ENCODE measurements at places on chromosomes 5 and 9. TPM values are rescaled to one million over a fixed set of nuclear protein-coding genes. Genes with fewer than 3 reads are reported as not detected.

DNA sequence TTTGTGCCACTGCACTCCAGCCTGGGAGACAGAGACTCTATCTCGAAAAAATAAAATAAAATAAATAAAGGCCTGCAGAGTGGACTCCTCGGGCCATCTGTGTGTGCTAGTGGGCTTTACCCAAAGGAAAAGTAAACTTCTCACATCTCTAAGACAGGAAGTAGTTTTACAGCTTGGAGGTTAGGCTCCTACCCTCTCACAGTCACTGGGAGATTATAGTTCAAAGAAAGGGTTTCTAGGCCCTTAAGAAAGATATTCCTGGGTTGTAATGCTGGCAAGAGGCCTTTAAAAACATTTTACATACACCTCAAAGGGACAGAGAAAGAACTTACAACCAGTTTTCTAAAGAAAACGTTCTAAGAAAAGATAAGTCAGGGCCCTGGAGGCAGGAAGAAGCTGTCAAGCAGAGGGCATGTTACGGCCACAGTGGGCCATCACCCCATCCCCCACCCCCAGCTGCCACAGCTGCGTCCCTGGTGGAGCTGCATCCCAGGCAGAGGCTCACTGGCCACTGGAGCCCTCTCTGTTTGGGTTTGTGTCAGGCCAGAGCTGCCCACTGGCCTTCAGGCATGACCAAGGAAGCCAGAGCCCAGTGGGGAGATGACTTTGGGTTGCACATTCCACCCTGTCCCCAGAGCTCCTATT is 78.1 kb upstream of the CDK20 start:
- no peak for DNase-seq
- no peaks in the 10 kb centered on the region for H3K27me3 ChIP-seq
- no peaks in the 10 kb centered on the region for H3K36me3 ChIP-seq
- H3K4me3 ChIP-seq, result no peak overlapping the region
- H3K4me1 ChIP-seq, result no peaks in the 10 kb centered on the region

- H3K27me3 ChIP-seq, result no peaks in the 10 kb centered on the region
- peaks cover 36% of the 10 kb centered on the region for H3K36me3 ChIP-seq
- DNase-seq, result peak; percentile 93
- peak overlapping the region; percentile 84 for H3K27ac ChIP-seq
Observed at GRCh38 chr5:65172486-65173129, 309.1 kb downstream of the ADAMTS6 start.

DNA sequence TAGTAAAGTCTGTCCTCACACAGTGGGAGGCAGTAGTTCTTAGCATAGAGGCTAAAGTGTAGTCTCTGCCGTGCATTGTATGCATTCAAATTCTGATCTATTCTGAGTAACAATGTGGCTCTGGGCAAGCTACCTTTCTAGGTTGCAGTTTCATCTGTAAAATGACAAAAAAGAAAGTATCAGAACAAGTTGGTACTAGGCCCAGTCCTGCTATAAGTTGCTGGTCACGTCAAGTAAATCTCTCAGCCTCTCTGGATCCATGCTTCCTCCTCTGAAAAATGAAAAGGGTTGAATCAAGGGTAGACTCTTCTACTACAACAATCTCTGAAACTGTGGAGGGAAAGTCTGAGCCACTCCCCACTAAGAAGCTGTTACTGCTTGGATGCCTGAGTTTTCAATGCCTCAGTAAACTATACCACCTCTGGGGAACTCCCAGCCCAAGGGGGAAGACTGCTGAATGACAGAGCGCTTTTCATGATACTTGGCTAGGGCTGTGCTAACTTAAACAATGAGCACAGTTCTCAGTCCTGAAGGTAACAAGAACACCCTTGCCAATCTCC is 34.5 kb upstream of the SPARC start:
- no peaks in the 10 kb centered on the region for H3K27me3 ChIP-seq
- H3K27ac ChIP-seq, result no peak overlapping the region
- peaks cover 32% of the 10 kb centered on the region for H3K4me1 ChIP-seq
- H3K4me3 ChIP-seq, result no peak overlapping the region
- H3K36me3 ChIP-seq, result no peaks in the 10 kb centered on the region
- no peak for DNase-seq

GRCh38 chr5:8824371-8824770 is 721.5 kb downstream of the SEMA5A start:
- no peaks in the 10 kb centered on the region for H3K36me3 ChIP-seq
- no peak for DNase-seq
- no peak overlapping the region for H3K27ac ChIP-seq
- peaks cover 43% of the 10 kb centered on the region for H3K4me1 ChIP-seq
- H3K27me3 ChIP-seq, result no peaks in the 10 kb centered on the region

GRCh38 chr5:142597546-142598337 is 88.1 kb downstream of the FGF1 start:
- peak; percentile 95 for DNase-seq
- H3K27ac ChIP-seq, result peak overlapping the region; percentile 61
- no peaks in the 10 kb centered on the region for H3K27me3 ChIP-seq
- H3K36me3 ChIP-seq, result no peaks in the 10 kb centered on the region
- H3K4me3 ChIP-seq, result no peak overlapping the region

- no peak overlapping the region for H3K4me3 ChIP-seq
- H3K4me1 ChIP-seq, result no peaks in the 10 kb centered on the region
- no peaks in the 10 kb centered on the region for H3K36me3 ChIP-seq
- no peak for DNase-seq
- H3K27ac ChIP-seq, result no peak overlapping the region
- no peaks in the 10 kb centered on the region for H3K27me3 ChIP-seq
Observed at GRCh38 chr9:85897848-85898247, 43.1 kb upstream of the NAA35 start.

DNA sequence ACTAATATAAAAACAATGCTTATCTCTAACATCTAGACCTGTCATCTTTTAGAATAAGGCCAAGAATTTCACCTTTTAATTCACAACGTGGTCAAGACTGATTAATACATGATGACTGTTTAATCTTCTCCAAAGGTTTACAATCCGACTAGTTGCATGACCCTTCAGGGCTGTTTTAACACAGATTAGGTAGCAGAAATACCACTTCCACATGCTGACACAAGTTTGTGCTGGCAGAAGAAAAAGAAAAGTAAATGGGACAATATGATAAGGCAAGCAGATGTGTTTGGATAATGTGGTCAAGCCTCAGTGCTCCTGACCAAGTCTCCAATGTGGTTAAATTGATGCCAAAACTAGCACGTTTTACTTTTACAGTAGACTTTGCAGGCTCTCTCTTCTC is 31.1 kb downstream of the SEMA6A start:
- no peak overlapping the region for H3K27ac ChIP-seq
- no peak for DNase-seq
- no peaks in the 10 kb centered on the region for H3K36me3 ChIP-seq
- H3K4me3 ChIP-seq, result no peak overlapping the region

GRCh38 chr5:37835380-37835973 is 4.4 kb downstream of the GDNF start:
- no peaks in the 10 kb centered on the region for H3K27me3 ChIP-seq
- peaks cover 14% of the 10 kb centered on the region for H3K36me3 ChIP-seq
- no peak overlapping the region for H3K27ac ChIP-seq
- no peak overlapping the region for H3K4me3 ChIP-seq
- no peak for DNase-seq

DNA sequence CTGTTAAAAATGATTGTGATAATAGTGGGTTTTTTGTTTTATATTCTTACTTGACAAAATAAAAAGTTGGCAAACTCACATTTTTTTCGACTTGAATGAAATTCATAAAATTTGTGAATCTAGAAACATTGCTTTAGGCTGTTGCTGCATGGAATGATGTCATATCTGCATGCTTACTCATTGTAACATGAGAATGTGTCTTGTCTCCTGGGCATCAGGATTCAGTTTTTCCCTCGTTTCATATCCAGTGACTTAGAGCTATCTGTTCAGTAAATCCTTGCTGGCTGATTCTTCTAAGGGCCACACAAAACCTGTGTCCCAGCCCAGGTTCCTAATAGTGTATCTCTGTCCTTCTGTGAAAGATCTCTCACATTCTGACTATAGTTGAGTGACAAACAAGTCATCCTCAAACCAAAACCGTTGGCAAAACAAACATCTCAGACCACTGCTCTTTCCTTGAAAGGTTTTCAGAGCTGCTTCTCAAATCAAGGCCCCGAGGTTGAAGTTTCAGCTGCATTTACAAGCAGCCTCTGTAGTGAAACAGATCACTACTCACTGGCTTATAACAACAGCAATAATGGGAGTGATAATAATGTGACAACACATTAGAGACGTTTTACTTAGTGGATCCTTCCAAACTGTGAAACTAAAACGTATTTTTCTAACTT is 95.0 kb downstream of the NPR3 start:
- H3K27me3 ChIP-seq, result no peaks in the 10 kb centered on the region
- H3K27ac ChIP-seq, result peak overlapping the region; percentile 95
- peak; percentile 94 for DNase-seq
- H3K36me3 ChIP-seq, result no peaks in the 10 kb centered on the region

DNA sequence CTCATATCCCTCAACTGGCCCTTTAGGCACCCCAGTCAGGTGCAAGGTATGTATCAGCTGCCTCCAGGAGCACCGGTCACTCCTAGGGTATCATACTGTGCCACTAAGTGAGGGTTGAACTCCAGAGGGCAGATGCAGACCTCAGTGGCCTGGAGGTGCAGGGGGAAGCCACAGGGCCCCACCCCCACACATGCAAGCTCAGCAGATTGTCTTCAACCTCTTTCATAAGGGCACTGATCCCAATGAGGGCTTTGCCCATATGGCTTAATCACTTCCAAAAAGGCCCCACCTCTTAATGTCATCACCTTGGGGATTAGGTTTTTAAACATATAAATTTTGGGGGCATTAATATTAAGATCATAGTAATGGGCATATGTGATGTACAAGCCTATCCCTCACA is 28.2 kb downstream of the BAAT start:
- H3K4me1 ChIP-seq, result no peaks in the 10 kb centered on the region
- DNase-seq, result no peak
- no peak overlapping the region for H3K4me3 ChIP-seq
- H3K36me3 ChIP-seq, result no peaks in the 10 kb centered on the region
- H3K27ac ChIP-seq, result no peak overlapping the region

DNA sequence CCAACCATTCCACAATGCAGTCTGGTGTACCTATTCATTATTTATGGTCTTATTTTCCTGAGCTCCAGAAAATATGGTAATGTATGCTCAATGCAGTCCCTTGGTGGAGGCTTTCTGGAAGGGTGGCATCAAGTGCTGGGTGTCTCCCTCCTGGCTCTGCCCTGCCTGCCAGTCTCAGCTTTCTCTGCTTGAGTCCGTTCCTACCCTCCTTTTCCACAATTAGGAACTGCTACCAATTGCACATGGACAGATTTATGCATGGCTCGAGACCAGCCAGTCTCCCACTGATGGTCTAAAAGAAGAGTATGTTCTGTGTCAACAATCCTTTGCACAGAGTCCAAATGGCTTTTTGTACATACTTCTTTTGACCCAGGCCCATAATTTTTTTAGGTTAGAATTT is 189.8 kb downstream of the TLE1 start:
- H3K4me1 ChIP-seq, result peaks cover 13% of the 10 kb centered on the region
- H3K27me3 ChIP-seq, result peaks cover 26% of the 10 kb centered on the region
- H3K36me3 ChIP-seq, result no peaks in the 10 kb centered on the region
- no peak overlapping the region for H3K4me3 ChIP-seq
- DNase-seq, result no peak
- no peak overlapping the region for H3K27ac ChIP-seq

GRCh38 chr5:180467028-180467975 is 26.9 kb upstream of the CNOT6 start:
- H3K4me3 ChIP-seq, result no peak overlapping the region
- no peak overlapping the region for H3K27ac ChIP-seq
- DNase-seq, result peak; percentile 58
- H3K36me3 ChIP-seq, result no peaks in the 10 kb centered on the region
- no peaks in the 10 kb centered on the region for H3K27me3 ChIP-seq

DNA sequence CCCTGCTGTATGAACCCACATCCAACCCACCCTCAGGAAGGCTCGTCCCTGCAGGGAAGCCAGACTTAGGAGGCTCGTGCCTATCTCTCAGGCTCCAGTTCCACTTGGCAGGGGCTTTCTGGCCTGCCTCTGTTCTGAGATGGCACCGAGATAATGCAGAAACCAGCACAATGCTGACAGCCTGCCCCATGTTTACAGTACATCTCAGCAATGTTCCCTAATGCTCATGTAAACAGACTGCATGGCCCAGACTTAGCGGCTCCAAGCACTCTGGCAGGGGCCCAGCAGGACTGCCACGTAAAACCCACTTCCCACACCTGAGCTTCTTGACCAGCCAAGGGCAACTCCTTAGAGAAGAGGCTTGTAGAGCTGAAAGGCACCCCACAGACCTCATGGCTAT is 499.5 kb upstream of the BRINP1 start:
- no peak overlapping the region for H3K27ac ChIP-seq
- DNase-seq, result no peak

DNA sequence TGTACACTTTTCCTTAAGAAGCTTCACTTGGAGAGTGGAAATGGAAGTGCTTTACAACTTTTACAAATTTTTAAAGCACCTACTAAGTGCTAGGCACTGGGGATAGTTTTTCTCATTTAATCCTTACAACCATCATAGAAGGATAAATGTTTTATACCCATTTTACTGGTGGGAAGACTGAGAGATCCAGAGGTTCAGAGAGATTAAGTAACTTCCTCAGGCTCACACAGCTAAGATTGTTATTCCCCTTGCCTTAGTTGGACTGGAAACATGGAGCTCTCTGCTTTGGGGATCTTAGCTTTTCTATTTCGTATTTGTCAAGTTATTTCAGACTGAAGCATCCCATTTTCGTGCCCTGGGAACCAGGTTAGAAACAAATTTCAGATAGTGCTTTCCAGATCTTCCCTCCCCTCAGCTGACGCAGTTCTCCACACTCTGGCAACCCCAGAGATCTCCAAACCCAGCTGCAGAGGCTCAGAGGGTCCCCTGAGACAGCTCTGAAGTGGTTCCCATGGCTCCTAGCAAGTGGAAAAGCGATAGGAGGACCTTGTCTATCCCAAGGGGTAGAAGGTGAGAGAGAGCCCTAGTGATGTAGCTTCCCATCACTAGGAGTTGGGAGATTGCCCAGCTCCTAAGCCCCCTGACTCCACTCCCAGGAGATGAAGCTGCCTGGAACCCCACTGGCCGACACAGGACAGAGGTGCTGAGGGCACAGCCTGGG is 16.2 kb upstream of the GABBR2 start:
- peaks cover 9% of the 10 kb centered on the region for H3K4me1 ChIP-seq
- no peak overlapping the region for H3K27ac ChIP-seq
- DNase-seq, result no peak
- H3K27me3 ChIP-seq, result peaks cover 15% of the 10 kb centered on the region
- H3K36me3 ChIP-seq, result no peaks in the 10 kb centered on the region
- H3K4me3 ChIP-seq, result no peak overlapping the region

The MARVELD2 gene
- 1.7 TPM for polyA plus RNA-seq

The PROB1 gene
- 0.55 TPM for polyA plus RNA-seq

The MAML1 gene
- 5.8 TPM for polyA plus RNA-seq

The CCDC171 gene
- polyA plus RNA-seq, result 0.96 TPM

The GPSM1 gene
- polyA plus RNA-seq, result 12.4 TPM

The PCDHB10 gene
- 1.3 TPM for polyA plus RNA-seq

The HAND1 gene
- not detected for polyA plus RNA-seq

Measured in GM23248 (cell line).